Right lobe of liver (tissue), 6 donors: ENCODE measurements at places on chromosomes 11 and 22. TPM values are rescaled to one million over a fixed set of nuclear protein-coding genes. Genes with fewer than 3 reads are reported as not detected.
A peak's percentile ranks its signal among the peaks of the same experiment; 100 is the strongest.

DNA sequence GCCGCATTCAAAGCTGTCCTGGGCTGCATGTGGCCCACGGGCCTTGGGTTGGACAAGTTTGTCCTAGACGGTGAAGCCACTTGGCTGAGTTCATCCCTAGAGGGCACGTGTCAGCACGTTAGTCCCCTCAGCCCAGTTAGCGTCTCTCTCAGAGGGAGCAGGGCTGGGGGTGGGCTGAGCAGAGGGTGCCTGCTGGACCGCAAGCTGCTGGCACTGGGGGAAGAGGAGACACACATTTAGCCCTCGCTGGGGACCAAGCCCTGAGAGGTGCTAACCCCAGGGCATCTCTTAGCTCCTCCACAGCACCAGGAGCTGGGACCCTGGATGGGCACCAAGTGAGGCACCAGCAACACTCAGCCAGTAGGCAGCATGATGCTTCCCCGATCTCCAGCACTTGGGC is 107.0 kb downstream of the SHANK2 start:
- no peak for DNase-seq

- DNase-seq, result no peak
Measured at GRCh38 chr11:46609386-46609785, 7.6 kb downstream of the HARBI1 start.

GRCh38 chr11:48052183-48053044 is 72.1 kb downstream of the PTPRJ start:
- no peak for DNase-seq

DNA sequence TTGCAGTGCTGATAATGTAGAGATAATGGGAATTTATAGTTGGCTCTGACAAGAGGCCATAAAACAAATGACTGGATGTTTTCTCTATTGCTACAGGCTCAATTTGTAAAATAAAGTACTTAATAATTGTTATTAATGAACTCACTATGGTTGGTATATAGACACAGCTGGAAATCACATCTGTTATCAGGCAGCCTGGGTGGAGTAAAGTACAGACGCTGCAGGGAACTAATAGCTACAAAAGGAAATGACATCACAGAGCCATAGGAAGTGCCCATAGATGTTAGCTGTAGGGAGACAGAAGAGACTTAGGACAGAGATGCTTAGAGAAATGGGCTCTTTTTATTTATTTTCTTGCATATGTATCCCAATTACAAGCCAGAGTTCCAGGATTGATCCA is 81.0 kb upstream of the SNX19 start:
- DNase-seq, result no peak

DNA sequence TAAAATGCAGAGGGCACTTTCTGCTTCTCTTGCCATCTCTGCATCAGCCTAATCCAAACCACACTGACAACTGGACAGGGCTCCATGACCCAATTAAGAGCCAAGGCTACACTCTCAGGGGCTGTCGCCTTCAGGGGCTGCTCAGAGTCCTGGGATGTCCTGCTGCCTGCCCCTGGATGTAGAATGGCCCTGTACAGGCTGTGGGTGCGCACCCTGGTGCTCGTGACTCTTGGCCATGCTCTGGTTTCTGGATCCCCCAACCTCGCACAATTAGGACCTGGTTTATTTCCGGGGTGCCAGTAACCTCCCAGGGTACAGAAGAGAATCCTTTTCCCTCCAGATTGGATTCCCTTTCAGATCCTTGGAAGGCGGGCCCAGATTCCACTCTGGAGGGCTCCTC is 11.3 kb downstream of the IFT27 start:
- DNase-seq, result no peak

DNA sequence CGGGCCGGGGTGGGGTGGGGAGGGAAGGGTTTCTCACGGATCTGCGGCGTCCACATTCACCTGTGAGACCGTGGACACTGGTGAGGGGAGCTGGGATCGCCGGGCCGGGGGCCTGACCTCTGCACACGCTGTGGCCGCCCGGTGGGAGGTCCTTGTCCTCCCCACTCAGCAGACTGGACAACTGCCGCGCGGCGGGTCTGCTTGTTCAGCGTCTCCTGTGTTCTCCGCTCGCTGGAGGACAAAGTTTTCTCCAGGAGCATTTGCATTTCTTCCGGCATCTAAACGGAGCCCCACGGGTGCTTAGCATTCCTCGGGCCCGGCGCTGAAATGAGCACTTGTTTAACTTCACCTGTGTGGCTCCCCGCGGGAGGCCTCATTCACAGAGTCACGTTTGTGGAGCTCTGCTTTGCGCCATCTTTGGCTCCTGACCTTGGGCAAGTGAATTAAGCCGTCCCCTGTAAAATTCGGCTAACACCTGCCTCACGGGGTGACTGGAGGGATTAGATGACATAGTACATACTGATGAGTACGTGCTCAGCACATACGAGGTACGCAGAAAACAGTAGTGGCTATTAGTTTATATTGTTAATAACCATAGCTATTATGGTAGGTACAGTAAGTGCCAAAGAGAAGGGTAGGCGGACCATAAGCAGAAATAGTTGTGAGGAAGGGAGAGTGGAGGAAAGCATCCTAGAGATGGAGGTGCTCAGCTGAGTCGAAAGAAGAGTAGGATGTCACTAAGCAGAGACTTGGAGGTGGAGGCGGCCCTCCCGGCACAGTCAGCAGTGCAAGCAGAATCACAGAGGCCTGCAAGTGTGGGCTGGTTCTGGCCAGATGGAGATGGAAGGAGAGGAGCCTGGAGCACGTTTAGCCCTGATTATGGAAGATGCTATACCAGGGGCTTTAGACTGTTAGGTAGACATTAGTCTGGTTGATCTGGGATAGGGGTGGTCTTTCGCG is 885 bp downstream of the TRMU start:
- no peak for DNase-seq

DNA sequence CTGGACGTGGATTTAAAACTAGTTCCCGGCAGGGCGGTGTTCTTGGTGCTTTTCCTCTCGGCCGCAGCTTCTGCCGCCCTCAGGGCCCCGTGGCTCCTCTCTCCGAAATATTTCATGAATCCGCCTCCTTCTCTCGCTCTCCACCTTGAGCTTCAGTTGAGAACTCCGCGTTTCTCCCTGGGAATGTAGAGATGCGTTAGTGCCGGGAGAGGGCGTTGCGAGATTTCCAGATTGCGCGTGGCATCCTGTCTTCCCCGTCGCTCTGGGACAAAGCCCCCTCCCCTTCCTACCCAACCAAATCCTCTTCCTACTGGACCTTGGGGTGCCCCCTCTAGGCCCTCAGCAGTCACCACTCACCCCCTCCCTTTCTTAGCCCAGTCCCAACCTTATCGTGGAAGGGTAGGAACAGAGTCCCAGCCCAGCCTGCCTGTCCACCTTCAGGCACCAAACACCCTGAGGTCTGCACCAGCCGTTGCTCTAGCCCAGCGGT is 15.5 kb upstream of the RAC2 start:
- DNase-seq, result no peak

- no peak for DNase-seq
Measured at GRCh38 chr22:37661160-37661924, 2.8 kb downstream of the PDXP start.

- DNase-seq, result no peak
Measured at GRCh38 chr11:79675081-79675480, 234.3 kb upstream of the TENM4 start.

DNA sequence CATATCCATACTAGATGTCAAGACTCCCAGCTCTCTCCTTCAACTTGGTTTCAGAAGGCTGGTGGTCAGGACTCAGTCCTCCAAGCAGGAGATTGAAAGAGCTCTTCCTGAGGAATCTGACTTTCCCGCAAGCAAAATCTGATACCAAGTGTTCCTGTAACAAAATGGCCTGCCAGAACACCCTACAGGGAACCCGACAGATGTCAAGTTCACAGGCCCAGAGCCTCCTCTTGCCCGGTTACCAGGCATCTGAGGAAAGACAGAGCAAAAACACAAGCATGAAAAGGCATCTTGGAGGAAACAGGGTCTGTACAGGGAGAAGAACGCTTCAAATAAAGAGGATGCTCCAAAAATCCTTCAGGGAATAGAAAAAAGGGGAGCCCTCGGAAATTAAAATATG is 8.7 kb upstream of the KCNJ5 start:
- no peak for DNase-seq

GRCh38 chr11:86101493-86101892 is 32.6 kb upstream of the PICALM start:
- no peak for DNase-seq

DNA sequence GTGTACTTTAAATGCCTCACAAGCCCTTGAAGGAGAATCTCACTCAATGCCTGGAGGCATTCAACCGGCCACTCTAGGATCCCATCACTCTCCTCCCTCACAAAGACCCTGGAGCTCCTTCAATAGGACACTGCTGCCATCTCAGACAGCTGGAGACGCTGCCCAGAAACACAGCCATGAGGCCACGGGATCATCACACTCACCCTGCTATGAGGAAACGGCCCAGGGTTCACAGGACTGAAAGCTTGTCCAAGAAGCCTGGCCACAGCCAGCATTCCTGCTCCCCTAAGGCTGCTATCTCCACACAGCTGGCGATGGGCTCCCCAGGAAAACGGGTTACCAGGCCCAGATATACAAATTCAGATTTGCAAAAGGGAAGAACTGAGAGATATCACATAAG is 13.2 kb downstream of the CARS1 start:
- DNase-seq, result peak; percentile 76

DNA sequence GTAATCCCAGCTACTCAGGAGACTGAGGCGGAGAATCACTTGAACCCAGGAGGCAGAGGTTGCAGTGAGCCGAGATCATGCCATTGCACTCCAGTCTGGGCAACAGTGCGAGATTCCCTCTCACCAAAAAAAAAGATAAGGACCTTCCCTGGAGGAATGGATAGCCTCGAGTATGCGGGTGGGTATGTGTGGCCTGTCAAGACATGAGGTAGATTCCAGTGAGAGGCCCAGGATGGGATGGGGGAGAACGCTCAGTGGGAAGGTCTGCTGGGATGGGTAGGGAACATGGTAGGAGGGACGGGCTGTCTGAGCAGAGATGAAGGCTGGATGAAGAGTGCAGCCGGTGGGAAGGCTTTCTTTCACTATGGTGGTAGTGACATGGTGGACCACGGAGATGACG is 39.0 kb upstream of the YWHAH start:
- no peak for DNase-seq

DNA sequence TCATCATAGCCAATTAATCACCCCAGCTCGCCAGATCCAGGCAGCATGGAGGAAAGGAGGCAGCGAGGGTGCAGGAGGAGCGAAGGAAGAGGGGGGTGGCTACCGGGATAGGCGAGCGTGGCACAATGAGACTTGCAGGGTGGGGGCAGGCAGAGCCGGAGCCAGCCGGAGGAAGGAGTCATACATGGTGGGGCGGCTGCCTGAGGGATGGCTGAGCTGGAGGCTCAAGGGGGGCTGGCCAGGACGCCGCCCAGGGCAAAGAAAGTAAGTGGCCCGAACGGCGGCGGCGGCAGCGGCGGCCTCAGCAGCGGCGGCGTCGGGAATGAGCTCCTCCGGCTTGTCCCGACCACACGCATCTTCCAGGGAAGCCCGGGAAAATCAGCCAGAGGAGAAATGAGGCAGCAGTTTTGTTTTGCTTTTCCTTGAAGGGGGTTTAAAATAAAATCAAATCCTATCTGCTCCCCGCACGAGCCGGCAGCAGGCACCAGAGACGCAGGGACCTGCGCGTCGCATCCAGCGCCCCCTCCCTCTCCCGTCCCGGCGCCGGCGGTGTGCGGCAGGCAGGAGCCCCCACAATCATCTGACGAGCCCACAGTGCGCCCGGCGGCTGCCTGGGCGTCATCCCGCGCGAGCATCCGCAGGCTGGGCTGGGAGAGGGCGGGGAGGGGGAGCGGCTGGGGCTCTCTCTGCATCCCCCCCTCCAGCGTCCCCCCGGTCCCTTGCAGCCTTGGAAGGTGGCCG is 263.6 kb downstream of the CTTN start:
- no peak for DNase-seq

DNA sequence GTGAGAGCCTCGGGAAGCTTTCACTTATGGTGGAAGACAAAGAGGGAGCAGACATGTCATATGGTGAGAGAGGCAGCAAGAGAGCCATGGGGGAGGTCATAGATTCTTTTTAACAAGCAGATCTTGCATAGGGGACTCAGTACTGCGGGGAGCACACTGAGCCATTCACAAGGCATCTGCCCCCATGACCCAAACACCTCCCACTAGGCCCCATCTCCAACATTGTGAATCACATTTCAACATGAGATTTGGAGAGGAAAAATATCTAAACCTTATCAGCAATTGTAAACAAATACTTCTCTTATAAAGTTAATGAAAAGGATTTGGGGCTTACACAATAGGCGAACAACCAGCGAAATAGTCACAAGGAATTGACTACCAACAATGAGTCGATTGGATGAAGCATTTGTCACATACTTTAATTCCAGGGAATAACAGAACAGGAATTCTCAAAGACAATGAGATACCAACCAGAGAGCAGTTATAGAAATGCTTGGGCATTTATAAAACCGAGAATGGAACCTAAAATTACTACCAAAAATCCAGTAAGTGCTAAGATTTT is 7.3 kb downstream of the DDI1 start:
- DNase-seq, result no peak

GRCh38 chr11:40168414-40168813 is 1291.0 kb downstream of the LRRC4C start:
- no peak for DNase-seq

- no peak for DNase-seq
Measured at GRCh38 chr22:30662040-30662439, 5.6 kb downstream of the DUSP18 start.

DNA sequence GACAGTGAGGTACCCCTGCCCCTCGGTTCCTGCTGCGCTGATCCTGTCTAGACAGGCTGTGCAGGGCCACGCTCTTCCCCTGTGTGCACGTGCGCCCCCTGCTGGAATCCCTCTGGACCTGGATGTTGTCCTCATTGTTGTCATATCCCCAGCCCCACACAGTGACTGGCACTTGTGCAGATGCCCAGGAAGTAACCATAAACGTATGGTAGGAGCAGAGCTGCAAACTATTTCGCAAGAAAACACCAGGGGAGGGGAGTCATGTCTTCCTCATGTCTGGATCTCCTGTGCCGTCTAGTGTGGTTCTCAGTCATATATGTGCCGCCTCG is 114.7 kb downstream of the CRYBB2 start:
- peak; percentile 67 for DNase-seq

DNA sequence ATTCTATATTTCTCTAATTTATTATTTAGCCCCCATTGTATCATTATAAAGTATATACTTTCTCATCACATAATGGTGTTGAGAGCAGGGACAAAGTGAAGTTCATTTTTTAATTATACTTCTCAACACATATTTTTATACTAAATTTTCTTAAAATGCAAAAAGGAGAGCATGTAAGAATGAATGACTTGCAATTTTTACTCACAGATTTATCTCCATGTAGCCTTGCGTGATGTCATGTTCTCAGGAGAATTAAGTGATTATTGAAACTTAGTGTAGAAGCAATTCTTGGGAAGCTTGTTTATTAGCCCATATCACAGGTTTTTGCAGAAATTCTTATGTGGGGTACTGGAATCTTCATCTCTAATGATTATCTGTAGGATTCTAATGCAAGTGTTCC is 682 bp upstream of the OR5M11 start:
- DNase-seq, result no peak

OR52I2 gene
- not detected for total RNA-seq

MS4A3 gene
- total RNA-seq, result 0.80 TPM

OR5D14 gene
- not detected for total RNA-seq

MMP12 gene
- not detected for total RNA-seq

FREY1 gene
- total RNA-seq, result 0.42 TPM

PAFAH1B2 gene
- total RNA-seq, result 39.1 TPM

UPK3A gene
- total RNA-seq, result not detected

IGLL5 gene
- total RNA-seq, result 1.7 TPM
